ENCODE measurements at places on chromosomes 12 and 14.

DNA sequence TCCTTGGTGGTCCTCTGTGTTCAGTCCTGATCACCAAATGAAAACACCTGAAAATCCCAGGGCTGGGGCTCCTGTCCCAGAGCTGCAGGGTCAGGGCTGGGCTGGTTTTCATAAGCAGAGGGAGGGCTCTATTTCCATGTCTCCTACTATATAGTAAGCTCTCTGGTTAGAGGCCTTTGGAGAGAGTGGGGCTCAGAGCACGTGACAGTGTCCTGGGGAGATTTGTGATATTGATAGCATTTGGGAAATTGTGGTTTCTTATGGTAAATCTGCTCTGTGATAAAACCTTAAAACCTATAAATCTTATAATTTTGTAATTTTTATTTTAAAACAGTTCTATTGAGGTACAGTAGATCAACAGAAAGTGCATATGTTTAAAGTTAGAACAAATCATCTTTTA, 1202.2 kb downstream of the TMEM121 start:
- no peak overlapping the region for H3K27ac ChIP-seq
- H3K4me1 ChIP-seq = peaks cover 2% of the 10 kb centered on the region
- no peak overlapping the region for H3K4me3 ChIP-seq
- no peaks in the 10 kb centered on the region for H3K27me3 ChIP-seq
- no peaks in the 10 kb centered on the region for H3K36me3 ChIP-seq

GRCh38 chr12:43285159-43285598, 266.8 kb downstream of the ADAMTS20 start:
- H3K36me3 ChIP-seq = no peaks in the 10 kb centered on the region
- no peaks in the 10 kb centered on the region for H3K27me3 ChIP-seq

- no peak overlapping the region for H3K27ac ChIP-seq
- H3K27me3 ChIP-seq = no peaks in the 10 kb centered on the region
- H3K4me1 ChIP-seq = no peaks in the 10 kb centered on the region
Observed at GRCh38 chr14:48914382-48914781, 671.8 kb downstream of the RPS29 start.

DNA sequence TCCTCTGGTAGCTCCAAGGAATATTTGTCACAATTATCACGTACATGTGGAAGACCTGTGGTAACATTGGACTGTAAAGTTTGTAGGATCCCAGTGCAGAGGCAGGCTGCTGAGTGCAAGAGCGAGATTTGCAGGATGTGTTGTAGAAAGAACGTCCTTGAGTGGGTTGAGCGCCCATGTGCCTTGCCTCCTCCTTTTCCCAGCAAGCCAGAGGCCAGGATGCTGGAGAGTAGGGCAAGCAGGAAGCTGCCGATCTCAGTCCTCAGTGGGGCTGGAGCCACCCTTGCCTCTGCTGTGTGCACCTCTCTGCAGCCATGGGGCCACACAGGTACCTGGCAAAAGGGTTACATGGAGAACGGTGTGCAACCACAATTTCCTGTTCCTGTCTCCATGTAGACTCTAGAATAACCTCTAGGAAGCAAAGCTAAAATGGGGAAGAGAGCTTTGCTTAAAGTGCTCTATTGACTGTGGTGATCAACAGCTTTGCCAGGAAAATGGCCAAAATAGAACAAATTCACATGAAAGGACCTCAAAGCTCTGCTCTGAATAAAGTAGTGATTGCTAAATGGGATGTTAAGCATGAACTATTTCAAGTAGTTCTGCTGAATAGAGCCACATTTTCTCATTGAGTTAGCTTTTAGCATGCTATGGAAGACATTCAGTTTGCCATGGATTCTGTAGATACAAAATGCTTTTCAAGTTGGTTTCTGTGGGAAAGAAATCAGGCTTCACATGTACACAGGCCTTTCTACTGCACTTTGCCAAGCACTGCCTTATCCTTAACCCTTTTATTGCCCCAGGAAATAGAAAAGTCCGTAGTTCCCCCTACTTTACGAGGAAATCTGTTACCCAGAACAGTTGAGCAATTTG, 37.4 kb downstream of the ANKRD9 start:
- H3K27ac ChIP-seq = no peak overlapping the region
- H3K36me3 ChIP-seq = no peaks in the 10 kb centered on the region
- H3K27me3 ChIP-seq = no peaks in the 10 kb centered on the region

DNA sequence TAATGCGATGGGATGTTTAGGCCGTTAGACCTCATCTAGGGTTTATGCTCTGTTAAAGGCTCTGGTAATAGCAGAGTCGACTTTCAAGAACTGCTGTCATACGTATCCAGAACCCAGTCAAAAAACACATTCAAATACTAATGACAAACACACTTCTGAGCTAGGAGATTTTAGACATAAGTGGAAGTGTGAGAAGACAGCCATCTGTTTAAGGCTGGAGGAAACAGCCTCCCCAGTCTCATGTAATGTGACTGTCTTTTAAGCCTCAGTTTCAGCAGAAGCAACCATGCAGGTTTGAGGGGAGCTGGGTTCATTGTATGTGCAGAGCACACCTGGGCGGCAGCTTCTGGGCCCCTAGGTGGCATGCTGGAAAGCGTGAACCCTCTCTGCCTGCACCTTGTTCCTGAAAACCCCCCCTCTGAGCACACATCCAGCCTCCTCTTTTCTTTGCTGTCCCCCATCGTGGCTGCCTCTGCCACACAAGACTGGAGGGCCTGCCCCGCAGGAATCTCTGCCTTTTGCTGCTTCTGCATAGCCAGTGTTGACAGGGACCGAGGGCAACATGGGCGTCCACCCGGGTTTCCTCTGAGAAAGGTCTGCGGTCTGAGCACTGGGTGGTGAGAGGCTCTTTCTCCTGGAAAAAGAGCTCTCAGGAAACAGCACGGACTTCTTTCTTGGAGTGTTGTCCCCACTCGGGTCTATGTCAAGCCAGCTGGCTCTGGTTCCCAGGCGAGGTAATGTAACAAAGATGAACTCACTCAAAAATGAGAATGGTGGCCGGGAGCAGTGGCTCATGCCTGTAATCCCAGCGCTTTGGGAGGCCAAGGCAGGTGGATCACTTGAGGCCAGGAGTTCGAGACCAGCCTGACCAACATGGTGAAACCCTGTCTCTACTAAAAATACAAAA, 11.6 kb downstream of the WNT5B start:
- H3K4me1 ChIP-seq = peaks cover 2% of the 10 kb centered on the region
- DNase-seq = no peak
- H3K4me3 ChIP-seq = no peak overlapping the region
- H3K27ac ChIP-seq = no peak overlapping the region

DNA sequence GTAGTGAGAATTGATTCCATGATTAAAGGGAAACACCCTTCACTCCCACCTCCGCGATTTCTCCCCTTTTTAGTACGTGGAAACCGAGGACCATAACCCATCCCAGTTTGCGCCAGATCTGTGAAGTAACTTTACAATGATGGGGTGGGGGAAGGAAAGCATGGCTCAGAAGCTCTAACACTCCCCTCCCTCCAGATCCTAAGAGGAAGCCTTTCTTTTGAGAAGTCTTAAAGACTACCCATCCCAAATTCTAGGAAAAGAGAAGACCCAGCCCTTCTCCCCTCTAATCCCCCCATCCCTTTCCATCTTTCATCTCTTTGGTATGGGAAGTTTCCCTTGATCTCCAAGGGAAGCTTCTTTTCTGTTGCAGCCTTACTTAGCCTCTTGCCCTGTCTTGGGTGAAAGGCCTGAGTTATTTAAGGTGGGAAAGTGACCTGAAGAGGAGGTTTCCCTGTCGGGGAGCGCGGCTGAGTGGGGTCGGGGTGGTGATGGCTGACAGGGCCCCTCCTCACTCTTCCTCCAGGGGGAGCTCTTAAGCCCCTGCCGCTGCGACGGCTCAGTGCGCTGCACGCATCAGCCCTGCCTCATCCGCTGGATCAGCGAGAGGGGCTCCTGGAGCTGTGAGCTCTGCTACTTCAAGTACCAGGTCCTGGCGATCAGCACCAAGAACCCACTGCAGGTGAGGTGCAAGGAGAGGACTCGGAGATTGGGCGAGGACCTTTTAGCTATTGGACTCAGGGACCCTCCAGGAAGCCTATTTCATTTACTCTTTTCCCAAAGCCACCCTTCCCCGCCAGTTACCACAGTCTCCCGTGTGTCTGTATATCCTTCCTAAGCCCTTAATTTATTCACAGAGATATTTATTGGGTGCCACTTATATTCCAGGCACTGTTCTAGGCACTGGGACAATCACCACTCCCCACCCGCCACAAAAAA, 1.8 kb downstream of the MARCHF9 start:
- H3K36me3 ChIP-seq = peaks cover 20% of the 10 kb centered on the region
- peak; percentile 68 for DNase-seq
- peak overlapping the region; percentile 55 for H3K27ac ChIP-seq
- H3K4me1 ChIP-seq = peaks cover 50% of the 10 kb centered on the region
- no peaks in the 10 kb centered on the region for H3K27me3 ChIP-seq
- H3K4me3 ChIP-seq = peak overlapping the region; percentile 70

DNA sequence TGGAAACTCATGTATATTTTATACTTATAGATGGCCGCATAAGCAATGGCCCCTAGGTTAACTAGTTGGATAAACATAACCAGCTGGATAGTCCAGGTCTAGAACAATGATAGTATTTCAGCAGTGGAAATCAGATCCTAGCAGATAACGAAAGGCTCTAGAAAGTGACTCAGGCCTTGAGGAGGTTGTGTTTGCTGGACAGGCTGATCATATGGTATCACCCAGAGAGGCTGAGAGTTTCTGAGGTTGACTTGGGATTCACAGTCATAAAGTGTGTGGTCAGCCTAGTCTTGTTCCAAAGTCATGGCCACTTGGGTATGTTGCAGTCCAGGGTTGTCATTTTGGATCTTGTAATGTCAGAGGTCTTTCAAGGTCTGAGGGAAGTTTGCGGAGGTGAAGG, 16.8 kb downstream of the FLVCR2 start:
- no peak for DNase-seq
- no peak overlapping the region for H3K4me3 ChIP-seq
- H3K27me3 ChIP-seq = no peaks in the 10 kb centered on the region
- no peaks in the 10 kb centered on the region for H3K4me1 ChIP-seq

- H3K4me1 ChIP-seq = peaks cover 15% of the 10 kb centered on the region
- H3K4me3 ChIP-seq = no peak overlapping the region
- H3K27ac ChIP-seq = no peak overlapping the region
- no peaks in the 10 kb centered on the region for H3K36me3 ChIP-seq
- H3K27me3 ChIP-seq = peaks cover 18% of the 10 kb centered on the region
Observed at GRCh38 chr14:96040828-96041371, 1.7 kb downstream of the C14orf132 start.

DNA sequence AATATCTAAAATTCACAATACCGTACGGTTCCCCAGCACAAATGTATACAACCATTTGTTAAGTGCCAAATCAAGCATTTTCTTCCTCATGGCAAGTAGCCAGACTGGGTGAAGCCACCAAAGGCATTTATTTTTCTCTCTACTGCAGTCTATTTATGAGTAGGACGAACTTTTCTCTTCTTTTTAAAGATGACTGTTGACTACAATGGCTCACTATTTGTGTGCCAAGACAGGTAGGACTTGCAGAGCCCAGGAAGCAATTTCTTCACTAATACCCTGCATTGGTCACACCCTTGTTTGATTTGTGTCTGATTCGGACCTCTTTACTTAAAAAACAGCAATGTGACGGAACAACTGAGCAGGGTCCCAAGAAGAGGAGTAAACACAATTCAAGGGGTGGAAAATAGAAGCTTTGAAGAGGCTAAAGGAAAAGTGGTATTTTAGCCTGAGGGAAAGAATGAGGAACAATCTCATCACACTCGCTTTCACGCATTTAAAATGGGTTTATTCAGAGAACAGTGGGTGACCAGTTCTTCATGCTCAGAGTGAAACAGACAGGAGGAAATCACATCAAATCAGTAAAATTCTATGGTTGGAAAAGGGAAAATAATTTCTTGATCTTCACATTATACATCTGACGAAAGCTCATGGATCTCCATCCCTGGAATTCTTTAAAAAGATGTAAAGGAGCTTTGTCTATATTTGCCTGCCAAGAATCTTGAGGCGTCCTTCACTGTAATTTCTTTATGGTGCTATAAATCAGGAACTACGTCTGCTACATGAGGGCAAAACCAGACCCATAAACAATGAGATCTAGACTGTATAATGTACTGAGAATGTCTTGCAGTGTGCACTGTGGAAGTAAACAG, 183.8 kb downstream of the PPM1H start:
- H3K4me1 ChIP-seq = no peaks in the 10 kb centered on the region
- no peaks in the 10 kb centered on the region for H3K27me3 ChIP-seq
- no peaks in the 10 kb centered on the region for H3K36me3 ChIP-seq
- no peak overlapping the region for H3K4me3 ChIP-seq

- no peaks in the 10 kb centered on the region for H3K4me1 ChIP-seq
- no peaks in the 10 kb centered on the region for H3K27me3 ChIP-seq
- H3K36me3 ChIP-seq = no peaks in the 10 kb centered on the region
- no peak overlapping the region for H3K4me3 ChIP-seq
- no peak for DNase-seq
Observed at GRCh38 chr14:101033446-101034165, 130.1 kb upstream of the RTL1 start.

DNA sequence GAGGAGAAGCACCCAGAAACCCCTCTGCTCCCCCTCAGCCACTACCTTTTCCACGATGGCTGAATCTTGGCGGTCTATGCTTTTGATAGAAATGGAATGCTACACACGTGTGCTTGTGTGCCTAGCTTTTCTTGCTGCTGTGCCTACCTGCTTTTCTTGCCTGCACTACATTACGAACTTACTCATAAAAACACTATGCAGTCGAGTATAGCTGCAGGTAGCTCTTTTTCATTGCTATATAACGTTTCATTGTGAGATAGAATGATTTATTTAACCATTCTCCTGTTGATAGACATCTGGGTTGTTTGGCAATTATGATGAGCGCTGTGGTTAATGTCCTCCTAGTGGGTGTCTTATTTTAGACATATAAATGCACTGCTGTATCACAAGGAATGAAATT, 67.9 kb upstream of the NCOR2 start:
- no peaks in the 10 kb centered on the region for H3K36me3 ChIP-seq
- H3K4me1 ChIP-seq = no peaks in the 10 kb centered on the region
- peaks cover 41% of the 10 kb centered on the region for H3K27me3 ChIP-seq
- no peak for DNase-seq
- H3K4me3 ChIP-seq = no peak overlapping the region

GRCh38 chr12:55931317-55931779, 386 bp downstream of the DGKA start:
- H3K4me3 ChIP-seq = peak overlapping the region; percentile 88
- H3K27ac ChIP-seq = peak overlapping the region; percentile 84
- no peaks in the 10 kb centered on the region for H3K36me3 ChIP-seq
- DNase-seq = peak; percentile 6
- no peaks in the 10 kb centered on the region for H3K27me3 ChIP-seq
- H3K4me1 ChIP-seq = peaks cover 34% of the 10 kb centered on the region

Data from T-cell (primary cell).